Germinal center (tissue), 1 donor: ENCODE measurements at places on chromosomes 3 and 15.

- DNase-seq: no peak
These were observed 137.8 kb downstream of the RORA start for GRCh38 chr15:61091289-61091616.

GRCh38 chr3:146750196-146750595 lies 145.1 kb upstream of the PLSCR5 start:
- no peak for DNase-seq

- no peak for DNase-seq
These were observed 21.0 kb upstream of the NFKBIZ start for GRCh38 chr3:101828276-101828675.

- no peak for DNase-seq
These were observed 44.9 kb upstream of the MANF start for GRCh38 chr3:51340013-51340829.

- DNase-seq: no peak
These were observed 121.8 kb upstream of the CHL1 start for GRCh38 chr3:74676-75243.

DNA sequence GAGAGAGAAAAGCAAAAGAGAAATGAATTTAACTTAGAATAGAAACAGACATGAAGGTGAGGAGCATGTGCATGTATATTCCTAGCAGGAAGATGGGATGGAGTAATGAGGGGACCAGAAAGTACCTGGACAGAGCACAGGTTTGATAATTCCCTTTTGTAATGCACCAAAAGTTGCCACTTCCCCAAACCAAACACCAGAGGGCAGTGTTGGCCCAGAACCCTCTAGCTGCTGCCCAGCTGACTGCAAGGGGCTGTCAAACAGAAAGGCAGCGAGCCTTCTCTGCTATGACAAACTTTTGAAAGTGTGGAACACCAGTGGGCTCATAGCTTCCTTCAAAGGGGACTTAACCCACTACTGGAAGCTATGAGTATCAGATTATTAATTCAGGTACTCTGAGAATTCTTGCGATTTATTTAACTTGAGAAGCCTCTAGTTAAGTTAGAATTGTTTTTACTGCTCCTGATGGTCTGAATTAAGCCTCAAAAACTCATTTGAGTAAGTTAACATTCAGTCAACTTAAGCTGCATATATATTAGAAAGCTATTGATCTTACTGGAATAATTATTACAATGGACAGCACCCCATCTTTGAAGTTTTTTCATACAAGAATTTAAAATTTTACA lies 234.9 kb downstream of the NEK10 start:
- peak; percentile 47 for DNase-seq

GRCh38 chr15:34436956-34437442 lies 609 bp downstream of the GOLGA8A start:
- peak; percentile 48 for DNase-seq

DNA sequence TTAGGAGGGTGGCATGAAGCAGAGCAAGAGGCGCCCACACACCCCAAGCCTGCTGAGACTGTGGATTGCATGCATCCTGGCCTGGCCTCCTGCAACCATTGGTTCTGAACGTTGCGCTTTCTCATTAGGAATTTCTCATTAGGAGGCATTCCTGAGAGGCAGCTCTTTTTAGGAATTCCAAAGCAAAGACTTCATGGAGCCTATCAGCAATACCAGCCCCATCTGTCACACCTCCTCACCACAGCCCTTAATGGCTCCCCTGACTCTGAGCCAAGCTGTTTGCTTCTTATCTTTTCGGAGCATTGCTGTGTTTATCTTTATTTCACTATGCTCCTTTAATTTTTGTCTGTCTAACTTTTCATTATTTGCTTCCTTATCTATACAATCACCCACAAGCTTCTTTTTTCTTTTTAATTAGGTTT lies 226.9 kb downstream of the CACNA2D3 start:
- no peak for DNase-seq

- no peak for DNase-seq
These were observed 74.8 kb upstream of the GATA2 start for GRCh38 chr3:128567705-128568356.

- no peak for DNase-seq
These were observed 243.9 kb downstream of the FAM43A start for GRCh38 chr3:194929578-194929960.

DNA sequence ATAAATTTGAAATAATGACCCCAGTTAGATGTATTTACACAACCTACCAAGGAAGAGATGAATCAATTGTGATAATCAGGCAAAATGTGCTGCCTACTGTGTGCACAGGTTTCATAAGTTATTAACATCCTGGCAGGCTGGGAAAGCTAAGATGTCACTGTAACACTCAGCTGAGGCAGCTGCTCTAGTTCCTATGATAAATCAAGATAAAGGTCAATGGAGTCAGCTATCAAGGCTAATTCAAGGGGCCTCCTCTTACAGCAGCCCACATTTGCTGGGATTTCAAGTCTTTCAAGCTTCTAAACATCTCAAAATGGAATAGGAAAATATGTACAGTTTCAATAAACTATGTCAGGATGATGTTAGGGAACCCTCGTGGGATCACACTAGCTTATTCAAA lies 70.7 kb upstream of the PYGO1 start:
- DNase-seq: no peak
